ENCODE measurements at places on chromosomes 12 and 14.

- DNase-seq = no peak
Observed at GRCh38 chr12:117284140-117284539, 77.3 kb downstream of the NOS1 start.

- peak; percentile 81 for DNase-seq
Observed at GRCh38 chr12:3604748-3605586, 114.0 kb downstream of the PRMT8 start.

DNA sequence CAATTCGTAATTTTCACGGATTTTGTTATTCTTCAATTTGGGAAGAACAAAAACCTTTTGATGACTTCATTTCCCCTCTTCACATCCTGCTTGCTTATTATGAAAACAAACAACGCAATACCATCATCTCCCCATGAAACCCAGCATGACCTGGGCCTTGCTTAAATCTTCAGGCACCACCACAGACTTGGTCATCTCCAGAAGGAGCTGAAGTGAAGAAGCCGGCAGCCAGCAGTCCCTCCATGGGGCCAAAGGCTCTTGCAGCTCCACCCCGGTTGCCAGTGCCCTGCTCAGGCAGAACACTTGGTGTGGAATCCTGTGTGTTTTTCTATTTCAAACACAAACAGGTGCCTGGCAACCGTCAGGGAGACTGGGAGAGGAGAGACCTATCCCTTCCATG is 982.9 kb upstream of the TMEM132C start:
- DNase-seq = no peak

DNA sequence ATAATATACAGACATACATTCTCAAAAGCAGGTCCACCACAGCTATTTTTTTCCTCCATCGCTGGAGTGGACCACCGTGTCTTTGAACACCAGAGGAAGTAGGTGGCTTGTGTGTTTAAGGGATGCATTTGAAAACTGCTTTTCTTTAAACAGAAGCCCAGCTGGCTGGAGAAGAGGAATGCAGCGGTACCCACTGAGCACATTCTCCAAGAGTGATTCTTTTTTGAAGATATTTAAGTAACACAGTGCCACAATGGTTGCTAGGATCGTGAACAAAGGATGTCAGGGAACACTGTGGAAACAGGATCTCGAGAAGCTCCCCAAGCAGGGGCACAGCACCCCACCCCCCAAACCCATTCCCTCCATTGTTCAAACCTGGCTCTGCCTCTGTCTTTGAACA is 286.6 kb upstream of the PWP1 start:
- DNase-seq = no peak

- peak; percentile 58 for DNase-seq
Observed at GRCh38 chr12:129911428-129912049, 7.7 kb upstream of the TMEM132D start.

DNA sequence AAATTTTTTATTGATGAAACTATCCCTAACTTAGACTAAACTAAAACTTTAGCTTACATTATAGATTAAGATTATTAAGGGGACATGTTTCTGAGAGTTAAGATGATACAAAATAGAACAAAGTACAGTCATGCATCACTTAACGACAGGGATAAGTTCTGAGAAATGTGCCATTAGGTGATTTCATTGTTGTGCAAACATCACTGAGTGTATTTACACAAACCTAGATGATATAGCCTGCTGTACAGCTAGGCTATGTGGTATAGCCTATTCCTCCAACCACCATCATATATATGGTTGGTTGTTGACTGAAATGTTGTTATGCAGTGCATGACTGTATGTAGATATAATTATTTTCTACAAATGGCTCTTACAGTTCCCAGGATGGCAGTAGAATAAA is 46.5 kb downstream of the ATP6V1D start:
- DNase-seq = peak; percentile 32

DNA sequence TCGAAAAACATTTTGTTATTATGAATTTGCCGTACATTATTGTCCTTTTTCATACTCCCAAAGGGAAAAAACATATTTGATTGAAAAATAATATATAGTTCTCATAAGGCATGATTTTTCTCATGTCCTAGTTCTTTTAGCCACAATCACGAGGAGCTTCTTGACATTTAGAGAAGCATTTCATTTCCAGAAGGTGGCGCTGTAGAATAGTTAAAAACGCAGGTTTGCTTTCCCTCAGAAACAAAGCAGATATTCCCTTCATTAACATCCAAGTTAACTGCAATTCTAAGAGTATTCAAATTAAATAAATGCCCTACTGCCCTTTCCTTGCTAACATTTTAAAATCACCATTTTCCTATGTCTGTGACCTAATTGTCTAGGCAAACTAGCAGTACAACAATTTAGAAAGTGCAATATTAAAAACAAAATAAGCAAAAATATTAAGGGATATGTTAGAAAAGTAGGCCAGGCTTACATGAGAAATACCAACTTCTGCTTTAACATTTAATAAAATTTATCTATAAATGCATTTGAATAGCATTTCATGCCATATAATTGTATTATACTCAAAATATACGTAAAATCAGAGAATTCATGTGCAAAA is 10.9 kb upstream of the PIK3C2G start:
- peak; percentile 26 for DNase-seq

- no peak for DNase-seq
Observed at GRCh38 chr14:94480809-94481208, 4.8 kb upstream of the SERPINA9 start.

DNA sequence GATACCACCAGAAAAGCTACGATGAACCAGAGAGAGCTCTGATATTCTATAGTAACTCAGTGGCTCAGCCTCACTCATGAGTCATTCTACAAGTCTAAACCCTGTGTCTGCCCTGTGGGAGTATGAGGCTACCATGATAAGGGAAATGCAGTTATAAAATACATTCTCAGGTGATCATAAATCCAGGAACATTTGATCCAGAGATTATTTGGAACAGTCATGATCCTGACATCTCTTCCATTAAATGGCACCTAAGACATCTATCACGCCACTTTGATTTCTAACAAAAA is 202.6 kb upstream of the RASSF8 start:
- DNase-seq = no peak

DNA sequence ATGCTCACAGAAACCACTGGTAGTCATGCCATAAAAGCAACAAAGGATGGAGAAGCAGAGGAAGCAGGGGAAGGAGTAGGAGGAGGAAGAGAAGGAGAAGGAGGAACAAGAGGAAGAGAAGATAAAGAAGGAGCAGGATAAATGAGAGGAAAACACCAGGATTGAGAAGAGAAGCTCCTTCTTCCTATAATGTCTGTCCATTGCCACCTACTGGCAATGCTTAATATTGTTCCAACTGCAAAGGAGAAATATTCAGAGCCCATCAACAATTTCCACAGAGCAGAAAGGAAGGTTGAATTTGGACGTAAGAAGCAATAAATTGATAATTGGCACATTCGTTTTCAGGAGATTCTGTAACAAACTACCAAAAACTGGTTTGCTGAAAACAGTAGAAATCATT is 898.4 kb downstream of the SLC16A7 start:
- DNase-seq = peak; percentile 3

DNA sequence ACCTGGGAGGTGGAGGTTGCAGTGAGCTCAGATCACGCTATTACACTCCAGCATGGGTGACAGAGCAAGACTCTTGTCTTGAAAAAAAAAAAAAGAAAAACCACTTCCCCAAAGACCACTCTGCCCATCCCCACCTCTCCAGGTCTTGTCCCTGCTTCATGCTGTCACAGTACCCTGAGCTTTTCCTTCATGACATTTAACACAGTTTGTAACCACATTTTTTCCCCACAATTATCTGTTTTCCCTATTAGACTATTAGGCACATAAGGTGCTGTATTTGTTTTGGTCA is 6.9 kb downstream of the HECTD1 start:
- DNase-seq = no peak

DNA sequence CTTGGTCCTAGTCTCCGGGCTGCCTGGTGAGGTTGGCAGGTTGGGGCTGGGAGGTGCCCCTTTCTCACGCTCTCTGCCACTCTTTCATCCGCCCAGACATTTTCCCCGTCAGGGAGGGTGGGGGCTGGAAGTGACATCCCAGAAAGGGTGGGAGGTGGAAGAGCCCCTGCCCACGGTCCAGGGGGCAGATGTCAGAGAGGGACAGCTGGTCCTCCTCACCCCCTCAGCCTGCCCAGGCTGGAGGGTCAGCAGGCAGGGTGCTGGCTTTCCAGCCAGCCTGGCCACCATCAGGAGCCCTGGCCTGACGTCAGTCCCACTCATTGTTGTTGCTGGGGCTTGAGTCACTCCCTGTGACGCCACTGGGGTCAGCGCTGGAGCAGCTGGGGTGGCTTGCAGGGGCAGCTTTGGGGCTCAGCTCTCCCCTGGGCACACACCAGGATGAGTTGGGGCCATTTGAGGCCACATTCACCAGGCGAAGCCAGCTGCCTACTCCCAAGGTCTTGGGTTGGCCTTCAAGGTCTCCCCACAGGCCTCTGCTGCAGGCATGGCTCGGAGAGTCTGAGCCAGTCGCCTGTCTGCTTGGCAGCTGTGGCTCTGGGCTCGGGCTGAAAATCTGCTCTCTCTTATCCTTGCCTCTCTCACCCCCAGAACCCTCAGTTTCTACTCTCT is 5.7 kb upstream of the ATG101 start:
- no peak for DNase-seq

DNA sequence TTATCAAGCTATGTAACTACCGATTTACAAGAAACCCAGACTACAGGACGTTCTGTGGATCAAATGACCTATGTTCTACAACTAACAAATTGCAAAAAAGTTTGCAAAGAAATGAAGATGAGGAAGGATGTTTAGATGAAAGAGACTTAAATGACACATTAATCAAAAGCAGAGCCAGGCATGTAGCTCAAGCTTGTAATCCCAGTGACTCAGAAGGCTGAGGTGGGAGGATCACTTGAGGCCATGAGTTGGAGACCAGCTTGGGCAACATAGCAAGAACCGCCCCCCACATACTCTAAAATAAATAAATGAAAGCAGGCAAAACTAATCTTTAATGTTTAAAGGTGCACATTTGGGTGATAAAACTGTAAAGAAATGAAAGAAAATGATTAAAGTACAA is 331.9 kb downstream of the BTG1 start:
- no peak for DNase-seq

DNA sequence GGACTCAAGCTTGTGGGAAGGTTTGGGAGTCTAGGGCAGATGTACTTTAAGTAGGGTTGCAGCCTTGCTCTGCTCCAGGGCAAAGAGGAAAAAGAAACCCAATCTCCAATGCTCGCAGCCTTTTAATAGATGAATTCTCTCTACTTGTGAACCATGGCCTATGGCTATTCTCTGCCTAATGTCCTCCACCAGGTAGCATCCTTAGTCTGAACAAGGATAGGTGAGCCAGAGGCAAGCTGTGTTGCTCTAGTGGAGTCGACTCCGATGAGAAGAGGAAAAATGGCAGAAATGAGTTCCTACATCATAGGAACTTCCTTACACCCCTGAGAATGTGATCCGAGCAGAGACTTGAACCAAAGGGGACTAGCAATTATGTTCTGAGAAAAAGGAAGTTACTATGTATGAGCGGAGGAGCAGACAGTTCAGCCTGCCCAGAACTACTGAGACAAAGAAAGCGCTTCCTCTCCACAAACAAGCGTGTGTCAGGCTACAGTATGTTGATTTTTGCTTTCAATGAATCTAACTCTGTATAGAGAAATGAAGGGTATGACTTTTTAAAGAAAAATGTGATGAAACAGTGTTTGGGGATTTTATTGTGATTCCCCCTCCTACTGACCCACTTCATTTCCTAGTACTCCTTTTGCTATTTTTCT is 153.6 kb upstream of the ARID2 start:
- no peak for DNase-seq

DNA sequence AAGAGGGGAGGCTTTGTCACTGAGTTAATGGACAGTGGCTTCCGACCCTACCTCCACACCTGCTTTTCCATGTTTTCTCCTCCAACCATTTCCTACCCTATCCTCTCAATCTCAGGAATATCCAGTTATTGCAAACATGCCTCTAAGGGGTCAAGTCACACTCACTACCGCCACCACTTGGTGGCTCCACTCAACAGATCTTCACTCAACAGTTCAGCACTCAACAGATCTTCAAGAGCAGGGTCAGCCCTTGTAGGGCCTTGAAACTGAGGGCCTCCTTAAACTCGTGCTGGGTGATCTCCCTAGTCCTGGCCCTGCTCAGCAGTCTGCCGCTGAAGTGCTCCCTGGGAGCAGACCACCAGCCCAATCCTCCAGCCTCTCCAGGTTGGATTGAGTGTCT is 14.2 kb downstream of the ZNF641 start:
- no peak for DNase-seq

- no peak for DNase-seq
Observed at GRCh38 chr14:49036984-49037516, 549.1 kb downstream of the RPS29 start.

DNA sequence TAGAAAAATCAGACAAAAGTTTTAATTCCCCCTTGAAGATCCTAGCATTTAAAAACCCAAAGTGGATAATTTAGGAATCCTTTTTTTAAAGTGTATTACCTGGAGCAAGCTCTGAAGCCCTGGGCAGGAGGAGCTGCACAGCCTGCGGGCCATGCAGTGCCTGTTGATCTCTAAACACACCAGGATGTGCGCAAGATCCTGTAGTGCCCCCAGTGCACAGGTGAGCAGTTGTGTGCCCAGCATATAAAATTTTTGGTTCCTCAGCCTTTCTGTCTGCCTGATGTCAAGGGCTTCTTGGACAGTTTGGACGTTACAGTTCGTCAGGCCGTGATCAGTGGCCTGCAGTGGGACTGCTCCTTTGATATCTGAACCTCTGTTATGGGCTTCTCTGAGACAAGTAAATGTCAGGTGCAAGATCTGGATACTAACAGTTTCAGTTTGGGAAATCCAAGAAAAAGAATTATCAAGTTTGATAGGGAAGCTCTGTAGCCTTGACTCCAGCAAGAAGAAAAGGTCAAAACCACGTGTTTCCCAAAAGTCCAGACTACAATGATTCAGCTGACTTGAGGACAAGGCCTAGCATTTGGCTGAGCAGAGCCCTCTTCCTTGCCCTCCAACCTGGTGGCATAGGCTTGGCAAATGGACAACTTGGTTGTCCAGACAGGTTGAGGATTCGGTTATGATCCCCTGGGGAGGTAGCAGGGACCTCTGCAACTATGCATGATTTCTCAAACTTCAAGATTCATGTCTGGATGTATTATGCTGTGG is 1.0 kb downstream of the ATXN7L3B start:
- no peak for DNase-seq

- no peak for DNase-seq
Observed at GRCh38 chr14:91328313-91329050, 84.0 kb upstream of the GPR68 start.

- peak; percentile 5 for DNase-seq
Observed at GRCh38 chr12:87112571-87113345, 856.6 kb upstream of the MGAT4C start.

- DNase-seq = no peak
Observed at GRCh38 chr14:44663136-44663535, 156.1 kb upstream of the FSCB start.
